COR-L47 (cell line): ENCODE measurements at places on chromosomes 16 and 17.

DNA sequence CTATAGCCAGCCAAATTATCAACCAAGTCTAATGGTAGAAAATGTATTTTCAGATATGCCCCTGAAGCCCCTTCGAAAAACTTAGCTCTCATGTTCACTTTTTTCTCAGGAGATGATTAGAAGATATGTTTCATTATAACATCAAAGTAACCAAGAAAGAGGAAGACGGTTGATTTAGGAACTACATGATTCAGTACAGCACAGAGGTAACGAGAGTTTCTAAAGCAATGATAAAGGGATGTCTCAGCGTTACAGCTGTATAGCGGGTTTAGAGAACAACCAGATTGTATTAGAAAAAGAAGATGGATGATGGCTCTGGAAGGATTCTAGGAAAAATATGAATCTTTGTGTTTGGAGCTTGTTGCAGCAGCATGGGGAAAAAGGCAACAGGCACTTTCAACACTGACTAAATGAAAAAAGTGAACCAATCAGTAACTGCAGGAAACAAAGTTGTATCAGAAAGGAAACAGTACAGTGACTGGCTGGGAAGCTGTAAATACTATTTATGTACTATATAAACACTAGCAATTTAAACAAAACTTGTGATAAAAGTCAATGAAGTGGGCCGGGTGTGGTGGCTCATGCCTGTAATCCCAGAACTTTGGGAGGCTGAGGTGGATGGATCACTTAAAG is 21.5 kb downstream of the MBTD1 start:
- DNase-seq: no peak

DNA sequence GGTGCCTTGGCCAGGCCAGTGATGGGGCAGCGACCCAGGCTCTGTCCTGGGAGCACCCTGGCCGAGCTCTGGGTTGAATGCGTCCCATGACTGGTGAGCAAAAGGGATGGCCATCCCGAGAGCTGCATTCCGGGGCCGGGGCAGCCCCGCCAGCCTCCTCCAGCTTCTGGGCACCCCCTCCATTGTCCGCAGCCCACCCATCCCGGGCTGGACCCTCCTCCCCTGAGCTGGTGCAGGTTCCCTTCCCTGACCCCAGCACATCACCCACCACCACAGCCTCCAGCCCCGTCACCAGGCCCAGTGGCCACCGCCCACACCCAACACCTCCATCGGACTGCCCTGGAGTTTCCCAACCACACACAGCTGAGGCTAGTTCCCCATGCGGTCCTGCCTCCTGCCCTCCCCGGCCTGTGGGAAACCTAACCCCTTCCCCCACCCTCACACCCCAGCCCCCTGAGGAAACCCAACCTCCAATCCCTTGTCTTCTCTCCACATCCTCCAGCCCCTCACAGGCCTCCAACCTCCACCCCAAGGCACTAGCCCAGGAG is 16.2 kb upstream of the PVALEF start:
- no peak for DNase-seq

GRCh38 chr16:27165576-27165975 is 37.8 kb upstream of the KDM8 start:
- no peak for DNase-seq

GRCh38 chr17:79714176-79715097 is 16.3 kb upstream of the ENPP7 start:
- no peak for DNase-seq

GRCh38 chr17:28008513-28008912 is 34.0 kb upstream of the NLK start:
- DNase-seq: no peak

- peak; percentile 25 for DNase-seq
These were observed at the start of gene CALB2 for GRCh38 chr16:71358464-71358998. Gene CALB2 (plus strand): TSS chr16:71358723. CDS start chr16:71358793, 70 bp downstream.

DNA sequence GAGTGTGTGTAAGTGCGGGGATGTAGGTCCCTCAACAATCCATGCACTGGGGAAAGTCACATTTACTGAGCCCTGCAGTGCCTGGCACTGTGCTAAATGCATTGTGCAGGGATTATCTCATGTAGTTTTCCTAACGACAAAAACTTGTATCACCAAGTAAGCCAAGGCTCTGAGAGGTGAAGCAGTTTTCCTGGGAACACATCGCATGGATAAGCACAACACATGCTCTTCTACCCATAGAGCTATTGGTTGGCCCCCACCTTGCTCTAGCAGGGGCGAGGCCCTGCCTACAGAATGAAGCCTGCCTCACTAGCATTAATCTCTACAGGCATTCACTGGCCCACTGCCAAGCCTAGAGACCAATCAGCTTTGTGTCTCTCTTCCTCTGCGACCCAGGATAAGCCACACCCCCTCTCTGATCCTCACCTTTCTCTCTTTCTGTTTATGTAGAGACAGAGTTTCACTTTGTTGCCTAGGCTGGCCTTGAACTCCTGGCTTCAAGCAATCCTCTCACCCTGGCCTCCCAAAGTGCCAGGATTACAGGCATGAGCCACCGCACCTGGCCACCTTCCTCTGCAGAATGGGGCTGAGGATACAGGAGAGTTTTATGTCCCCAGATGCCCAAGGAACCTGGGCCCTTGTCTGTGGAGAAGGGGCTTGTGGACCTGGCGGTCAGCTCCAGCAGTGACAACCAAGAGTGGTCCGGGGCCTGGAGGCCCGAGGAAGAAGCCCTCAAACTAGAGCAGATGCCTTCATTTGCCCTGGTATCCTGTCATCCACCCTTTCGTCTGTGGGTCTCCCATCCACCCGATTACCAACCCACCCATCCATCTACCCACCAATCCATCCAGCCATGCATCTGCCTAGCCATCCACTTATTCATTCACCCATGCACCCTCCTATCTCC is 12.8 kb downstream of the CDH16 start:
- peak; percentile 49 for DNase-seq

DNA sequence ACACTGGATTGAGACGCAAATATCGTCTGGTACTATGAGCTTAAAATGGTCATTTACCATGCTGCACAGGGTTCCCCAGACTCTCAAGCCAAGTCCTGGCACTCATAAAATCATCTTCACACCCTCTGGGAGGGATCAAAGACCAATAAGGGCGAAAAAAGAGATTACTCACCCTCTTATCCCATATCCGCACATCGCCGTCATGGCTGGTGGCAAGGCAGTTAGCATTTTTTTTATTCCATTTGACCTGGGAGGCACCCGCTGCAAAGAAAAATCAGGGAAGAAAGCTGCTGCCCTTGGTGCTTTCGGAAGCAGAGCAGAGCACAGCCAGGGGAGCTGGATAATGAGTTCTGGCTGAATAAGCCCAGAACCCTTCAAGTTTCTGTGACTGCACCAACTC is 42.4 kb downstream of the WDR59 start:
- no peak for DNase-seq

DNA sequence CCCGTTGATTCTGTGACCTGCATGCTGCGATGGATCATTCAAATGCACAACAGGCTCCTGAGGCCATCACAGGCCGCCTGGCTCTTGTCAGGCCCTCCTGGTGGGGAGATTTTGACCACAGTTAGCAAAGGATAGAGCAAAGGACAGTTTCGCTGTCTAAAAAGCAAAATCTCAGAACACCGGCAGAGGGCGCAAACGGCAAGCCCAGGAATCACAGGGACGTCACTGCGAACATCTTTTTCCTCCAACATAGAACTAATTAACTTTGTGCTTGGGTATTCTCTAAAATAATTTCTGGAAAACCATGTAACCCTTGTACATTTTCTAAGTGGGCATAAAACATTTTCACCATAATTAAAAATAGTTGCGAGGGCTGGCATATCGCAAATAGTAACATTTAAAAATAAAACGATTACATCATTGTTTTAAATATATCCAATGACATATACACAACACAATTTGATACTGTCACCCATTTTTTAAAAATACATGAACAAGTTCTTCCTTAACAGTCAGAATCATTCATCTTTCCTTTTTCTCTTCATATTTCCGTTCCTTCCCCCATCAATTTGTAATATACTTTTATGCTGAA is 19.7 kb upstream of the SLC47A1 start:
- DNase-seq: no peak

- no peak for DNase-seq
These were observed 9.8 kb downstream of the GEMIN4 start for GRCh38 chr17:742147-742793.

DNA sequence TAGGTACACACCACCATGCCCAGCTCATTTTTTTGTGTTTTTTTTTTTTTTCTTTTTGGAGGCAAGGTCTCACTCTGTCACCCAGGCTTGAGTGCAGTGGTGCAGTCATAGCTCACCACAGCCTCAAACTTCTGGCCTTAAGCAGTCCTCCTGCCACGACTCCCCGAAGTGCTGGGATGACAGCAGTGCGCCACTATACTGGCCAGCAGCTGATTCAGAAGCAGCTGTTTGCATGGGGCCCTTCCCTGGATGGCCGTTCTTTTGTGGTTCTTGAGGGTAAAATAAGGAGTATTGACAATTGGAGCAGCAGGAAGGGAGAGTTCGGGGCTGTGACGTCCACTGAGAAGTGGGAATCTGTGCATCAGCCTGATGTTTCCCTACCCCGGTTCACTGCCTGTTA is 41.6 kb downstream of the KIAA0513 start:
- no peak for DNase-seq

DNA sequence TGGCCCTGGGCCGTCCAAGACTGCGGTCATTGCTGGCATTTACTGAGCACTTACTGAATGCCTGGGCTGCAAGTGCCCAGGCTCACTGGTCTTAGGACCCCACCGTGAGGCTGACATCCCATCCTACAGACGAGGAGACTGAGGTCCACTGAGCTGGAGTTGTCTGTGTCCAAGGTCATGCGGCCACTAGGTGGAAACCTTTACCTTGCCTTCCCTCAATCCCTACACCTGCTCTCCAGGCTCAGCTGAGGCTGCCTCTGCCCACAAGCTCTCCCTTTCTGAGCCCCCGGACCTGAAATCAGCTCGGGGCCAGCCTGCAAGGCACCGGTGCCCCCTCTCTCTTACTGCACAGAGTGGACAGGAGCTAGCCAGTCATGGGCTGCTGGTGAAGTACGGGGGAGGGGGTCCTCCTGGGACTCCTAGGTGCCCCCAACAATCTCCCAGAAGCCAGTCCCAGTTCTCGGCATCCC is 1.5 kb downstream of the CASKIN1 start:
- DNase-seq: peak; percentile 49

DNA sequence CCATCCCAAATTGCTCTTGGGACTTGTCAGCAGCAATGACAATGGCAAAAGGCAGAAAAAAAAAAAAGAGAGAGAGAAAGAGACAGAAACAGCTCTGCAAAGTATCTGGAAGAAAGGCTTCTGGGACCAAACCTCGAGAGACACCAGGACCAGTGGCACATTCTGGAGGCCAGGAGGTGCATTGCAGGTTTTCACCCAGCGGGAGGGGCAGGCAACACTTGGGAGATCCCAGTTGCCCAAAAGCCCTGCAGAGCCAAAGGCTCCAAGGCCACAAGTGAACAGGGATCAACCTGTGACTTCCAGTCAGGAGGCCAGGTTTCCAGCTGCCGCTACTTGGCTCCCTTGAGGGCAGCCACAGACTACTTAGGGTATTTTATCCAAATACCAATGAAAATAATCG is 110.8 kb upstream of the CDH5 start:
- no peak for DNase-seq

DNA sequence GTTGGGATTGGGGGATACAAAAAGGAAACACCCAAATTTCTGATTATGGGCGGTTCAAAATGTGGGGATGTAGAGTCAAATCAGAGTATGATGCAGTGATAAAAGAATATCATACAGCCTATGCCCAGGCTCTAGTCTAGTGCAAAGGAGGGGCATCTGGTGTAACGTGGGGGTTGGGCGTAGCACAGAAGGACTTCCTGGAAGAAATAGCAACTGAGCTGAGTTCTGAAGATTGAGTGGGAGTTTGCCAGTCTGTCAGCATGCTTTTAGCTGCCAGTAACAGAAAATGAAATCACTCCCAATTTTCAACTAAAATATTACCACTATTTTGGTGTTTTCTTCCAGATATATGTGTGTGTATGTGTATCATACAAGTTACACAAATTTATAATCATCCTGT is 196.9 kb downstream of the SPECC1 start:
- no peak for DNase-seq

GRCh38 chr17:10114931-10115535 is 83.4 kb downstream of the GAS7 start:
- DNase-seq: no peak

GRCh38 chr16:9757687-9758086 is 424.5 kb downstream of the GRIN2A start:
- DNase-seq: no peak

GRCh38 chr17:58153046-58153445 is 4.9 kb downstream of the OR4D1 start:
- no peak for DNase-seq

DNA sequence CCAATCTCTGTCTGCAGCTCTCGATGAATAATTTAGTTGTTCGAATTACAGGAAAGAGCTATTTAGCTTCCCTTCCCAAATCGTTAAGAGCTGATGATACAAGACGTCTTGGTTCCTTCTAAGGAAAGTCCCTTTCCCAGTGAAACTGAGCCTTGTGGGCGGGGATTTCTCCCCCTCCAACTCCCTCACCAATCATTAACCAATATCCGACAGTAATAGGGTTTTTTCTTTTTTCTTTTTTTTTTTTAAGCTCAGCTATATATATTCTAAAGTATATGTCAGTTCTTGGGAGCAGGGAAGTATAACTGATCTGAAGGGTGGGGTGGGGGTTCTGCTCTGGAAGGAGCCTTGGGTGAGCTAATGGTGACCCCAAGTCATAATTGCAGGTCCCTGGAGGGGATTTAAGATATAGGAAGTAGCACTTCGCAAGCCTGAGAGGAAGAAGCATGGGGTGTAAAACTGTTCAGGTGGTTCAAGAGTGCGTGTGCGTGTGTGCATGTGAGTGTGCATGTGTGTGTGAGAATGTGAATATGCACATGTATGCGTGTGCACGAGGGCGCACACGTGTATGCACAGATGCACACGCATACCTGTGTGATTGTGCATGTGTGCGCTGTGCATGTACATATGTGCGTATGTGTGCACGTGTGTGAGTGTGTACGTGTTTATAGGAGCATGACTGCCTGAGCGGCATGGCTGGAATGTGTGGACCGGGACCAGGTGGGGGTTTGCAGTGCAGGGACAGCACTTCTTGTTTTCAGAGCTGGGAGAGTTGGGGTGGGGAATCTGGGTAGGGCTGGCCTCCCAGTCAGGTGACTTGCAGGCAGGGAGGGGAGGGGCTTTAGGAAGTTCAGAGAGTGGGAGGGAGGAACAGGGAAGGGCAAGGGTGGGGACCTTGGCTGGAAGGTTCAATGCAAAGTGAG is 42.7 kb downstream of the SOCS3 start:
- DNase-seq: peak; percentile 28
